ENCODE measurements at places on chromosomes 7 and 10.

GRCh38 chr10:83023662-83024061, 1115.6 kb upstream of the GHITM start:
- no peak for DNase-seq

DNA sequence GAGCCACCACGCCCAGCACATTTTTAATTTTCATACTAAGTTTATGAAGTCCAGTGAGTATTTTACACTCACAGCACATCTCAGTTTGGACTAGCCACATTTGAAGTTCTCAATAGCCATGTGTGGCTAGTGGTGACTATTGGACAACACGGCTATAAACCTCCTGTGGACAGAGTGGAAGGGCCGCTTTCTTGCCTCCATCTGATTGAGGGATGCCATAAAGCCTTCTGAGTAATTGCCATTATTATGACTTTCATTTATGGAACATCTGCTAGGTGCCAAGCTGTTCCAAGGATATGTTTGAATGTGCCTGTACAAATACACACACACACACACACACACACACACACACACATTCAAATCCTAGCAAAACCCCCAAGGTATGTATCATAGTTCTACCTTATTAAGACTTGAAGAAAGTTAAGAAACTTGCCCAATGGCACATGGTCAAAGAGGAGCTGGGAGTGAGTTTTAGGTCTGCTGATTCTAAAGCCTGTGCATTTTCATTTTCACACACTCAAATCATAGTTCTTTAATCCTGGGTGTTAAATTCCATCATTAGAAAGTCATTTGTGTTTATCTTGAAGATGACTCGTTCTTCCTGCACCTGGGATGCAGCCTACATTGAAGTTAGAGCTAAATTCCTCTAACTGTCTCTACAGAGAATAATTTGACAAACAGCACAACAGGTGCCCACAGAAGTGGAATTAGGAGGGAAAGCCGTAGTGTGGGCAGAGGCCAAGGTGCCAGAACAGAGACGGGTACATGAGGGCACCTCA, 143.3 kb downstream of the PKD1L1 start:
- no peak for DNase-seq

GRCh38 chr10:48720611-48721010, 35.9 kb downstream of the WDFY4 start:
- no peak for DNase-seq

GRCh38 chr7:109178342-109178741, 608.7 kb downstream of the DNAJB9 start:
- DNase-seq, result no peak

GRCh38 chr10:20707251-20707650, 189.9 kb downstream of the NEBL start:
- DNase-seq, result no peak

GRCh38 chr7:130350945-130351790, 6.6 kb downstream of the CPA5 start:
- no peak for DNase-seq

- DNase-seq, result no peak
These were observed 91.3 kb upstream of the SMIM30 start for GRCh38 chr7:113209449-113210203.

GRCh38 chr10:351770-352334, 216.6 kb downstream of the ZMYND11 start:
- no peak for DNase-seq

- DNase-seq, result no peak
These were observed 98.8 kb downstream of the SDK1 start for GRCh38 chr7:3399858-3400257.

- DNase-seq, result no peak
These were observed 18.9 kb downstream of the PDGFA start for GRCh38 chr7:500521-501420.

Measured in esophagus squamous epithelium (tissue), 5 donors.